Activated naive CD8-positive, alpha-beta T cell treated with anti-CD3 and anti-CD28 coated beads, Interleukin-2, amount 10 ng/mL, durations not matched to agents 7 days and 5 days (primary cell): ENCODE measurements at places on chromosomes 1 and 21. TPM values are rescaled to one million over a fixed set of nuclear protein-coding genes. Genes with fewer than 3 reads are reported as not detected.

- DNase-seq: no peak
These were observed 46.1 kb downstream of the ITSN1 start for GRCh38 chr21:33688353-33688752.

DNA sequence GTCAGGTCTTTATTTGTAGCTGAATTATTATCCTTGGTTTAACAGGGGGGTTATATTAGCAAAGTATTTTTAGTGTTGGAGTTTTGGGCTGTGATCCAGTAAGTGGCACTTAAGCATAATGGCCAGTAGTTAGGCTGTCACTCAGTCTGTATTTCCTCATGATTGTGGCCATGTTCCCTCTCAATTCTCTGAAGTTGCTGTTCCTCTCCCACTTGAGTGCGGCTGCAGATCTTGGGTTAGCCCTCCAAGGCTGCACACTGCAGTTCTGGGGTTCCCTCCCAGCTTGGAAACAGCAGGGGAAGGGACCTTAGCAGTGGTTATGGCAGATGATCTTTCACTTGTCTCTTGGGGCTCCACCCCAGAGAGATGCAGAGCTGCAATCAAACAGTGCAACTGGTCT is 23.2 kb upstream of the DENND1B start:
- no peak for DNase-seq

DNA sequence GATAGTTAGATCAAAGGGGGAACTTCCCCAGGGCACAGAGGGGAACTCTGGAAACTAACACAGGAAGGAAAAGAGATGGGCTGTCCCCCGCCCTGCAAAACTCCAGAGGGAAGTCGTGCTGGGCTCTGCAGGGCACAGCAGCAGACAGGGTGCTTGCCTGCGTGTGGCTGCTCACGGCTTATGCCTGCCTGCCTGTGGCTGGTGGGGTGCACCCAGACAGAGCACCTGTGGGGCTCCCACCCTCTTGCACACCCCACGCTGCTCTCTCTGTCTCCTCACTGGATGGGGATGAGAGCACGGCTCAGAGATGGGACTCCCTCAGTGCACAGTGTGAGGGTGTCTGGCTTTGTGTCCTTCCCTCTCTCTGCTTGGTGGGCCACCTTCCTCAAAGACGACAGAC is 13.5 kb upstream of the ETV3L start:
- no peak for DNase-seq

Gene LCE3B
- not detected for total RNA-seq

Gene OSCP1
- total RNA-seq: 1.8 TPM
